Umbilical cord (tissue), 2 donors: ENCODE measurements at places on chromosomes 16 and 17. TPM values are rescaled to one million over a fixed set of nuclear protein-coding genes. Genes with fewer than 3 reads are reported as not detected.

The ZG16 gene
- total RNA-seq = 2.2 TPM

DNA sequence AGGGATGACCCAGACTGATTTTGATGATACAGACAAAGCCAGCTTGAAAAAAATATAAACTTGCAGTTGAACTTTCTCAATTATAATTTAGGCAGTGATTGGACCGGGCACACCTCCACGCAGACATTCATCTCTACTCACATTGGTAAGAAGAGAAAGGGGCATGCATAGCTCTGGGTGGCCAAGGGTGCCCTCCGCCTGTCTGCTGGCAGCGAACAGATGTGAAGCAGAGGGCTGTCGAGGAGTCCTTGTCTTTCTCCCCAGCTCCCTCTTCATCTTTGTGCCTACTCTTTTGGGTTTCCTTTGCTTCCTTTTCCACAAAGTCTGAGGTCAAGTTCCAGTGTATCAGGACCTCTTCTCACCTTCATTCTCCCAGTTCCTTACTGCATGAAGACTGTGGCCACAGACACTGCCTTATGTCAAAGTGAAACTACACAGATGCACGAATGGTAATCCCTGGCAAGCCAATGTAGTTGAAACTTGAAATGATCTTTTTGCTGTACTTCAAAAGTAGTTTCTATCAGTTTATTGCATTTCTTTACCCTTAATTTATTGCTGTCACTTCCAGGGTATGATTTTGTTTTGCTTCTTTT is 343.7 kb upstream of the SOX9 start:
- peak; percentile 71 for DNase-seq

- DNase-seq = no peak
Measured at GRCh38 chr17:59830846-59831486, 61.8 kb downstream of the TUBD1 start.

GRCh38 chr16:88561485-88562359 is 8.5 kb upstream of the ZC3H18 start:
- peak; percentile 47 for DNase-seq

- DNase-seq = no peak
Measured at GRCh38 chr17:71224824-71225575, 895.8 kb upstream of the SOX9 start.

The RAD51D gene
- 3.4 TPM for total RNA-seq

DNA sequence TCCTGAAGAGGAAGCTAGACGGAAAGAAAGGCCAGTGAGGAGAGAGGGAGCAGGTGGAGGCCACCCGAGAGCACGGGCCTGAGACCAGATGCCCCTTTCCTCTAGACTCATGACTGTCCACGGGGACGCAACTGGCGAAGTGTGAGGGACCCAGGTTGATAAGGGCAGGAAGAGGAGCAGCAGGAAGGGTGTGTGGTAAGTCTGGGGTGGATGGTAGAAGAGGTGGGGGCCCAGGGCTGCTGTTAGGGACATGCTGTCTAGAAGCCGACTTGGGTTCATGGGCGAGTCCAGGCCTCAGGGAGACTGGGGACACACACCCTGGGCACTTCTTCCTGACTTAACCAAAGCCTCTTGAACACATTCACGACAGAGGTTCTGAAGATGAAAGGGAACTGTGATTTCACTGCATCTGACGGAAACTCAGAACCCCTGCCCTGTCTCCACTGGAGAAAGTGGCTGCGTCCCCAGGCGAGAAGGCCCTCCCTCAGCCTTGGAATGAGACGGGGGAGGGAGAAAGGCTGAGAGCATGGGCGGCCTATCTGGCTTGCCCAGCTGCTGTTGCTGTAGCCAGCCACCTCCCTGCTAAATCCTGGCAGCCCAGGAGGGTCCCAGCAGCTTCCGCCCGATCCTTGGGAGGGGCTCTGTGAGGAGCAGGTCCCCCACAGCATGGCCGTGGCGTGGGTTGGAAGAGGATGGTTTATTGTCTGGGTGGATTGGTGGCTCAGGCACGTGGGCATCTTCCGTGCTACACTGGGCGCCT is 6.0 kb downstream of the HIC1 start:
- no peak for DNase-seq

- no peak for DNase-seq
Measured at GRCh38 chr16:4401094-4401501, 15.3 kb downstream of the CORO7 start.

The ST3GAL2 gene
- total RNA-seq = 21.7 TPM

The KIAA0753 gene
- total RNA-seq = 9.4 TPM

The TMEM235 gene
- total RNA-seq = 0.96 TPM

The SLFN13 gene
- total RNA-seq = 1.7 TPM

- DNase-seq = no peak
Measured at GRCh38 chr17:26809033-26809432, 484.9 kb upstream of the WSB1 start.

The CEP295NL gene
- total RNA-seq = 3.9 TPM

The TMEM98 gene
- 188 TPM for total RNA-seq

- DNase-seq = no peak
Measured at GRCh38 chr16:52819405-52819804, 233.3 kb downstream of the CHD9NB start.
